NCI-H187 (cell line): ENCODE measurements at places on chromosomes 1 and 21.

DNA sequence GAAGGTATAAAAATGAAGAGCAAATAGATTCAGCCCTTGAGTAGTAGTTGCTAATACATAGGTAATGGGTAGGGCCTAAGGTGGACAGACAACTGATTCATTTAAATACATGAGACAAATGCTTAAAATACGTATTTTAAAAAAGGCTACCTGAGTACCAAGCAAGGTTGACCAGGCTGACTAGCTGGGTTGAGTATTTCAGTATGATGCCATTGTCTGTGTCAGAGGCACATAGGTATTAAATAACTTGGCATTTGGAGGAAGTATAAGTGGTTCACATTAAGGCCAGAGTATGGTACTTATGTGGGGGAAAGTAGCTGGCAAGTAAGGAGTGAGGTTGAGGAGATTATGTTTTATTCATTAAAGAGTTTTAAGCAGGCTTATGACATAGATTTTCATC, 19.4 kb downstream of the NEK7 start:
- no peak for DNase-seq

GRCh38 chr1:6427441-6428390, 3.1 kb downstream of the ESPN start:
- no peak for DNase-seq

GRCh38 chr1:211625040-211625439, 46.1 kb upstream of the SLC30A1 start:
- no peak for DNase-seq

DNA sequence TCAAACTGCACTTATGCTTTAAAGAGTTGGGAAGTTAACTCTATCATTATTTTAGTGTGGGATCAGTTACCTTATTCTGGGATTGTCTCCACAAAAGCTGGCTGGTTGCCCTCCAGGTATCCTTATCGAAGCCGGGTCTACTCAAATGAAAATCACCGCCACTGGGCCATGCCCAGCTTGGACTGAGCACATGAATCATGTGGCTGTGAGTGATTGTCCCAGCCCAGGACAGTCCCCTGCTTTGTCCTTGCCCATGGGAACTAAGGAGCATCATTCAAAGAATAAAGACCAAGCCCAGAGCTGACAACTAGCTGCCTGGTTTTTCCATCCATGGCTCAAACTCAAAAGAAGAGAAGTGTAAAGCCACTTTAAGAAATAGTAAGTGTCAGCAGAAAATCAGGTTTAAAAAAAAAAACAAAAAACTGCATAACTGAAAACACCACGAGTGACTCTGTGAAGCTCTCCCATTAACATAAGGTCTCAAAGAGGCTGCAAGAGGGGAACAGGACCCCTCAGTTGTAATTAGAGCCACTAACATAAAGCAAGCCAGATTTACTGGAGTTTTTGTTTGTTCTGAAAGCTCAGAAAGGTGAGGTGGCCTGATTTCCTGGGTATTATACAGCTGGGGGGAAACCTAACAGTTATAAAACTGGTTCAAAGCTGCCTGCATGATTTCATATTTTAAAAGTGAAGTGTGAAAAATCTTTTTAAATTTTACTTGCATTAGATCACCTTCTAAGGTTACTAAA, 91.5 kb downstream of the KIF14 start:
- DNase-seq = no peak

- DNase-seq = no peak
Measured at GRCh38 chr1:98940069-98940721, 64.5 kb downstream of the PLPPR5 start.

- no peak for DNase-seq
Measured at GRCh38 chr1:174883409-174883808, 116.3 kb upstream of the CACYBP start.

- no peak for DNase-seq
Measured at GRCh38 chr1:115492880-115493279, 148.9 kb upstream of the VANGL1 start.

- no peak for DNase-seq
Measured at GRCh38 chr1:98975113-98975512, 29.5 kb downstream of the PLPPR5 start.

- no peak for DNase-seq
Measured at GRCh38 chr1:97340951-97341350, 579.9 kb downstream of the DPYD start.
